ENCODE measurements at places on chromosomes 16 and 17.

GRCh38 chr17:66538776-66539175 lies 236.4 kb downstream of the PRKCA start:
- no peak for DNase-seq

- no peak for DNase-seq
Measured at GRCh38 chr17:31281061-31281460, 16.0 kb downstream of the OMG start.

DNA sequence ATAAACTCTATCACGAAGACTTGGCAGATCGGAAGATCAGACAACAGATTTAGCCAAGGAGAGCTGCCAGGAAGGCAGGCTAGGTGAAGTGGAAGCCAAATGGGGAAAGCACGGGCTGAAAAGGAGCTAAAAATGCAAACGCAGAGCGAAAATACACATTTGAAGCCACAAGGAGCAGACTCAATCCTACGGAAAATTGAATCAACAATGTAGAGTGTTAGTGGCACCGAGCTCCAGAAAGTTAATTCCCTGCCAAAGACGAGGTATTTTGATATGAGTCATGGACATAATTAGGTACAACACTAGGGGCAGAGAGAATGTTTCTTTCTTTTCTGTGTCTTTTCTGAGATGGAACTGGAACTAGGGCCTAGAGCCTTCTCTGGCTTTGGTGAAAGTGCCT lies 20.7 kb downstream of the GSG1L start:
- DNase-seq = no peak

DNA sequence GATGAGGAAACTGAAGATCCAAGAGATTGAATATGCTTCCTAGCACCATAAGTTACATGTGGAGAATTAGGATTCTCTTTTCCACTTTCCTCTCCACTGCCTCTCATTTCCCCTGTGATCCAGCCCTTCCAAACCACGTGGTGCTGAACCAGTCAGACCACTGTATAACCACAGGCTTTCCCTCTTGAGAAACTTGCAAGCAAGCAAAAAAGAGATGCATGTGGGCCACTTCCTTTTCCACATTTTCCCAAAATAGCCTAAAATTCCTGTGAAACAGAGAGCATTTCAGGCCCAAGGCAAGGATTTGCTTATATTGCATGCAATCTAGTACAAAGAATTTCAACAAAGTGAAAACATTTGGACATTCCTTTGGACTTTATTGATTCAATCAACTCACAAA lies 59.3 kb upstream of the KSR1 start:
- DNase-seq = no peak

- DNase-seq = no peak
Measured at GRCh38 chr16:54106057-54106456, 180.5 kb downstream of the IRX3 start.

GRCh38 chr17:67602444-67602843 lies 115.3 kb upstream of the NOL11 start:
- no peak for DNase-seq

- DNase-seq = no peak
Measured at GRCh38 chr17:81735264-81736102, 23.4 kb downstream of the SLC25A10 start.

DNA sequence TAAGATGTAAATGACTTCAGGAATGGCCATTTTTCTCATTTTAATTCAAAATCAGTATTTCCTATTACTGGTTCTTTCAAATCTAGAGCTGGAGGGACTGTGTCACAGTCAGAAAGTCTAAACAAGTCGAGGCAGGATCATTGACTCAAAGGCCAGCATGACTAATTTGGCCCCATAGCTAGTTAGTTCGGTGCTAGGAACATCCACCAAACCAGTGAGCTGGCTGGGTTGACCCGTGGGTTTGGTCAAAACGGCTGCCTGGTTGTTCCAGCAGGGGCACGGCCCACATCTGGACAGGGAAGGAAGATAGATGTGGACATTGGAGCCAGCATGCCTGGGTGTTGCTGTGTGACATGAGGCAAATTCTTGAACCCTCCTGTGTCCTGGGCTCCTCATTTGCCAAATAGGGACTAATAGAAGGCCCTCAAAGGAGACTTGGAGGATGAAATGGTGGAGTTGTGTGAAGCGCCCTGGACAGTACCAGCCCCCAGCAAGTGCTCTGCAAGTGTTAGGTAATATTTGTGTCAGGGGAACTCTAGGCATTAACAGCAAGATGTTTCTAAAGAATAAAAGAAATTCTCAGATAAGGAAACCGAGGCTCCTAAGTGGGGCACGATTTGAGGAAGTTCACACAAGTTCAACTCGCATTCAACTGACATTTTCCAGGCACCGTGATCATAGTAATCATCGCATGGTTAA lies 46.2 kb downstream of the MEOX1 start:
- DNase-seq = no peak

DNA sequence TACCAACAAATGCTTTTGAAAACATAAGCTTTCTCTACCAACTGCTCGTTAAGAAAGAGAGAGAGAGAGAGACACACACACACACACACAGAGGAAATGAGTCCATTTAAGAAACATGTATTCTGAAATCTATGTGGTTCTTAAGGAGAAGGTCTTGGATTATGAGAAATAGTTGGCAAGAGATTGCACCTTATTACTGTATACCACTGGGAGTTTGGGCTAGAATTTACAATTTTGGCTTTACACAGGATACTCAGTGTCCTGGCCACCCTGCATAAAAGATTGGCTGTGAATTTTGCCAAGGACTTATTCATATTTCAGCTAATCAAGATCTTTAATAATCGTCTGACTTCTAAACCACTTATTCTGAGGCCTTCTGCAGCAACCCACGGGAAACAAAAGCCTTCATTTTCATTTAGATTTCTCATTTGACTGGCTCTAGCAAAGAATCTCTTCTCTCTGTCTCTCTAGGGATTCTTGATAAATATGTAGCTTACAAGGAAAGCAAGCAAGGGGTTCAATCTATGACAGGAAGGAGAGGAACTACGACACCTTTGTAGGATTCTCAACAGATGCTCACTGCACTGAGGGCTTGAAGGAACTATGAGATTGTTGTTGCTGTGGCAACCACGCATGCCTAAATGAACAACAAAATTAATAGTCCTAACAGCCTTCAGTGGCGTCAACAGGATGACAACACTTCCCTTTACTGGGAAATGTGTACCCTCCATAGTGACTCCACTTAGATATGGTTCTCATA lies 75.3 kb upstream of the GNAO1 start:
- no peak for DNase-seq

DNA sequence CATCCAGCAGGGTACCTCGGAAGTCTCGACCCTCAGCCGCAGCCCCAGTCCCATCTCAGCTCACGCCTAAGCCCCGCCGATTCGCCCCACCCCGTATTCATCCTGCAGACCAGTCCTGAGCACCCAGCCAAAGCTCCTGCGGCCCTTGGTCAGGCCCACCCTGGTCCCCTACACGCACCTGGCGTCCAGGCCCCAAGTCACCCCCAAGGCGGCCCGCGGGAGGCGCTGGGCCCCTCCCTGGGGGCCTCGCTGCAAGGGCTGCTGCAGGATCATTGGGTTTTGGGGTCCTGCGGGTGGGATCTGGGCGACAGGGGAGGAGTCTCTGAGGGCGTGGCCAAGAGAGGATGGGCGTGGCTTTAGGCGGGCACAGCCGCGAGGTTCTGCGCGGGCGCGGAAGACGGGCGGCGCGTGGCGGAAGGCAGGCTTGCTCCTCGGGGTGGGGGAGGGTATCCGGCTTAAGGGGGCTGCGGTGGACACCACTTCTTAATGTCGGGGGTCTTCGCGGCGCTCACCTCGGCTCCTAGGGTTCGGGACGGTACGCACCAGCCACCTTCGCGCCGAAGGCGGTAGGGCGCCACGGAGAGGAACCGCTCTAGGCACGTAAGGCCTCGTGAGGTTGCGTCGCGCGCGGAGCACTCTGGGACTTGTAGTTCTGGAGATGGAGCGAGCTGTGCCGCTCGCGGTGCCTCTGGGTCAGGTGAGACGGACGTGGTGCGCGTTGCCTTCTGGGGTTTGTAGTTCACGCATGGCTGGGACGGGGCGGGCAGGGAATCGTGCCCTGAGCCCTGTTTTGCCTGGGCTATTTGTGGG lies at the start of the genes HCFC1R1 and THOC6:
HCFC1R1 (minus strand) TSS at position 274 of the 810 bp plus-strand sequence; CDS start at position 273, 1 bp downstream.
THOC6 (plus strand) TSS at position 367 of the 810 bp plus-strand sequence; CDS start at position 659, 292 bp downstream.
- peak; percentile 87 for DNase-seq

DNA sequence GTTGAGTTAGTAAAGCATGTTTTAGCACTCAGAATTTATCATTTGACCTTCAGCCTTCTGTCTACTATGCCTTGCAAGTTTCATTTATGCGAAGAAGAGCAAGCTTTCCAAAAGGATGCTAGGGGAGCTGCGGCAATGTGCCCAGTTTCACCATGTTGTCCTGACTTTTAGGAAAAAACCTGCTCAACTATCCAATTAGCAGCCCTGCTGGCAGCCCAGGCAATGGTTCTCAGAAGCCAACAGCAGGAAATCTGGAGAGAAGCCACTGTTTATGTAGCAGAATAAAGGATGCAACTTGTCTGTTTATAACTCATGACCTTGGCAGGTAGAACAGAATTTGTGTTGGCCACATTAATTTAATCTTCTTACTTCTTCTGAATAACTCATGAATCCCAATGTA lies 230.8 kb downstream of the ABCC12 start:
- no peak for DNase-seq

DNA sequence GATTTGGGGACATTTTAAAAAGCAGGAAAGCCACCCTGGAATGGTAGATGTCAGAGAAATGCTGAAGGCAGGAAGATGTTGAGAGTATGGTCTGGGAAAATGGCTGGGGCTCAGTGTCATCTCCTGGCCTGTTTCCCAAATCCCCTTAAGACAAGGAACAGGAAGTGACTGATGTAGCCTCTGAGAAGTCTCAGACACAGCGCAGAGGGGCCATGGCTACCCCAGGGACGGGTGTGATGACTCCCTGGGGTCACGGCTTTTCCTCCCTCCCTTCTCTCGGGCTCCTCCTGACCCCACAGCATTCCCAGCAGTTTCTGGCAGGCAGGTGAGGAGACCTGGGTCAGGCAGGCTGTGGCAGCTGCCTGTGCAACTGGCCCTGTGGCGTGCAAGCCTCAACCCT lies 45.4 kb downstream of the RAP1GAP2 start:
- no peak for DNase-seq

DNA sequence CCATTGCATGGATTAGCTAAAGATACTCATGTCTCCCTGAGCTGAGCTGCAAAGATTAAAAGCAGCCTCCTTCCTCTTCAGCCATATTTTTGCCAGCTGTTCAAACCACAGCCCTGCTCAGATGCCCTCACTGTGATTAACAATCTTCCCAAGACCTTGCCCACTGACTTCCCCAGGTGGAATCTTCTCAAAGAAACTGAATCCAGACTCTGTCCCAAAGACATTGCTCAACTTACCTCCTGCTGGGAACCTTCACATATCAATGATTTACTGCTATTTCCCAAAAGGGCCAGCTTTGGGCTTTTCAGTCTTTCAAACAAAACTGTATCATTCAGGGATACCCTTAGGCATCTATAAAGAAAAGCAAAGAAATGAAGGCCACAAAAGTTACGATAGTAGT lies 9.2 kb downstream of the C17orf67 start:
- DNase-seq = no peak

- no peak for DNase-seq
Measured at GRCh38 chr16:57624806-57625500, 3.5 kb upstream of the ADGRG1 start.

GRCh38 chr17:9557857-9558256 lies 17.8 kb downstream of the STX8 start:
- no peak for DNase-seq

- no peak for DNase-seq
Measured at GRCh38 chr17:68707031-68707430, 105.9 kb upstream of the FAM20A start.

DNA sequence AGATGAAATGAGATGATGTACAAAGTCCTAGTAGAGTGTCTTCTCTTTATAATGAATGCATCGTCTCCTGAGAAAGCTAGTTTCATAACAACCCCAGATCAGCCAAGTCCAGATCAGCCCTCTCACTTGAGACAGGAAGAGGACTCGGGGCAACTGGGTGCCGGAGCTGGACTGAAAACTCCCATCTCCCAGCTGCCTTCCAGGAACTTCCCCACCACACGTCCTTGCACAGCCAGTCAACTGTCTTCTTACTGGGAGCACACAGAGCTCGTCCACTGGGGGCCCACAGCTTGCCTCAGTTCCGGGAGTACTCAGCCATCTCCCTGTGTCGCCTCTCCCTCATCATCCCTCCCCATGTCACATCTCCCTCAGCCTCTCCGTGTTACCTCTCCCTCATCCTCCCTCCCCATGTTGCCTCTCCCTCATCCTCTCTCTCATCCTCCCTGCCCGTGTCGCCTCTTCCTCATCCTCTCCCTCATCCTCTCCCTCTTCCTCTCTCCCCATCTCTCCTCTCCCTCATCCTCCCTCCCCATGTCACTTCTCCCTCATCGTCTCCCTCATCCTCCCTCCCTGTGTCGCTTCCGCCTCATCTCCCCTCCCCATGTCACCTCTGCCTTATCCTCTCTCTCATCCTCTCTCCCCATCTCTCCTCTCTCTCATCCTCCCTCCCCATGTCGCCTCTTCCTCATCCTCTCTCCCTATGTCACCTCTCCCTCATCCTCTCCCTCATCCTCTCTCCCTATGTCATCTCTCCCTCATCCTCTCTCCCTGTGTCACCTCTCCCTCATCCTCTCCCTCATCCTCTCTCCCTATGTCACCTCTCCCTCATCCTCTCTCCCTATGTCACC lies 22.4 kb upstream of the KCNH6 start:
- no peak for DNase-seq

DNA sequence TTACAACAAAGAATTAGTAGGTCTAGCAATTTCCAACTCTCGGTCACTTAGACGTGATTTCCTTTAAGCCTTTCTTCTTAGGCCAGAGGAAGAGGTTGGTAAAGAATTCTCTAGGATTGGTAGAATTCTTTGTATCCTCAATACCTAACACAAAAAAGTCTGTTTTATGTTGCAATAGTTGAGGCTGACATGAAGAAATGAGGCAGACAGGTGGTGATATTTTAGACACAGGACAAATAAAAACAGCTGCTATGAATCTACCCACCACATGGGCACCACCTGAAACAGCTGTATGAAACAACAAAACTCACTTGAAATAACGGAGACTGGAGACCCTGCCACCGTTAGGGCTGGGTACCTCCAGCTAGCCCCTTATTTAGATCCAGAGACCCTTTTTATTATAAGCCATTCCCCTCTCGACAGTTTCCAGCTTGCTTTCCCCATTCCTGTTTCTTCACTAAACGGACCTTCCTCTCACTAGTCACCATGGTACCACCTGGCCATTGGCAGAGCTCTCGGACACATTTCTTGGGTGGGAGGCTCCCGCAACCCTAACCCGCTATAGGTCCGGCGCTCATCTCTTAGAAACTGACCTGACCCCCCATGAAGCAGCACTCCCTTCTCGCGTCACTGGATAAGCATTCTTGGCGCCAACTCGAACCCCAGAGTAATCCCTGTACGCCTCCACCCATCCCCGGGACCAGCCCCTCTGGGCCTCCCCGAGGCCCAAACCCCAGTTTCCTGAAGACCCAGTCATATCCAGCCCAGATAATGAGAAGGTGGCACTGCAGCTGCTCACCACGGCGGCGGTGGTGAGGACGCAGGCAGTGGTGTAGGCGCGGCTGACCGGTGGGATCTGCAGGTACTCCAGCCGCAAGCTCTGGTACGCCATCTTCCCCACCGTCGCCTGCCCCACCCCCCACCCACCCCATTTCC lies at the start of gene DERL2:
DERL2 (minus strand) TSS at position 909 of the 936 bp plus-strand sequence; CDS start at position 892, 17 bp downstream.
- no peak for DNase-seq
